ENCODE measurements at places on chromosomes 3 and 15. TPM values are rescaled to one million over a fixed set of nuclear protein-coding genes. Genes with fewer than 3 reads are reported as not detected.

BMF gene
- total RNA-seq = 17.9 TPM

ZKSCAN7 gene
- 0.83 TPM for total RNA-seq

ISLR gene
- not detected for total RNA-seq

SNRK gene
- total RNA-seq = 28.0 TPM

TP63 gene
- 5.6 TPM for total RNA-seq

OR5K3 gene
- not detected for total RNA-seq

MST1R gene
- total RNA-seq = 1.2 TPM

PAQR5 gene
- not detected for total RNA-seq

RAP2B gene
- total RNA-seq = 13.7 TPM

HRG gene
- total RNA-seq = not detected

C15orf40 gene
- total RNA-seq = 22.1 TPM

RTP1 gene
- not detected for total RNA-seq

PRR20G gene
- not detected for total RNA-seq

DISP2 gene
- 0.39 TPM for total RNA-seq

RMDN3 gene
- 28.3 TPM for total RNA-seq

PTX3 gene
- total RNA-seq = not detected

CHRFAM7A gene
- 2.1 TPM for total RNA-seq

PLA2G4D gene
- not detected for total RNA-seq

NTRK3 gene
- 0.51 TPM for total RNA-seq

GOLGA8H gene
- total RNA-seq = 0.76 TPM

HEMK1 gene
- 61.7 TPM for total RNA-seq

MINAR1 gene
- total RNA-seq = 0.55 TPM

SNTN gene
- not detected for total RNA-seq

GTPBP8 gene
- 22.7 TPM for total RNA-seq

GOLGA8K gene
- total RNA-seq = 0.89 TPM

OR5K2 gene
- total RNA-seq = not detected

PLOD2 gene
- total RNA-seq = 2.2 TPM

SPTBN5 gene
- 0.90 TPM for total RNA-seq

Measured in activated T-helper 2 cell treated with anti-CD3 and anti-CD28 coated beads, Interferon-gamma antibody, Interleukin-2, Interleukin-4, amounts not matched to agents 10 μg/mL and 5 μg/mL and 100 μg/mL, durations not matched to agents 14 hours and 24 hours and 36 hours (primary cell).